Left ventricle myocardium superior (tissue), 1 donor: ENCODE measurements at places on chromosomes 12 and 14. TPM values are rescaled to one million over a fixed set of nuclear protein-coding genes. Genes with fewer than 3 reads are reported as not detected.
A peak's percentile ranks its signal among the peaks of the same experiment; 100 is the strongest.

GRCh38 chr12:1093166-1093751 is 102.2 kb downstream of the ERC1 start:
- DNase-seq, result no peak

- DNase-seq, result no peak
These were observed 57.1 kb downstream of the CCDC60 start for GRCh38 chr12:119391673-119392072.

The CCDC197 gene
- 0.74 TPM for total RNA-seq

GRCh38 chr14:49173765-49174373 is 412.3 kb downstream of the RPS29 start:
- no peak for DNase-seq

GRCh38 chr14:49052521-49052920 is 533.7 kb downstream of the RPS29 start:
- no peak for DNase-seq

DNA sequence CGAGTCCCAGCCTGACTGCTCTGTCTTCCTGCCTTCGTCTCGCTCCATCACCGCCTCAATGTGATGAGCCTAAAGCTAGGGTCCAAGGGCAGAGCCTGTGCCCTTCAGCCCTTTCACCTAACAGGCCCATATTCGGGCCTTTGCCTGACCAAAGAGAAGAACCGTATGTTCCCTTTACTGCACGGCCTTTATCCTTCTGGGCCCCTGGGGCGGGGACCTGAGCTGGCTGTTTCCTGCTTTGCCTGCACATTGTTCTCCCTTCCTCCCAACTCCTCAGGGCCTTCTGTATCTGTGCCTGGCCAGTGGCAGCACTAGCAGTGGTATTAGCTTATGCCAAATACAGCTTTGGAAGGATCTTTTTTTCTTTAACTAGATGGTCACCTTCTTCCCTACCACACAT is 8.5 kb upstream of the MYL6B start:
- DNase-seq, result peak; percentile 60

GRCh38 chr12:47711448-47711847 is 5.6 kb upstream of the RPAP3 start:
- DNase-seq, result no peak

GRCh38 chr14:92490239-92490959 is 23.2 kb upstream of the RIN3 start:
- no peak for DNase-seq

The CRIP1 gene
- 59.4 TPM for total RNA-seq

The CLEC2B gene
- total RNA-seq, result 3.7 TPM

GRCh38 chr12:15638231-15638630 is 151.0 kb downstream of the EPS8 start:
- DNase-seq, result no peak
